ENCODE measurements at places on chromosomes 6 and 20.

DNA sequence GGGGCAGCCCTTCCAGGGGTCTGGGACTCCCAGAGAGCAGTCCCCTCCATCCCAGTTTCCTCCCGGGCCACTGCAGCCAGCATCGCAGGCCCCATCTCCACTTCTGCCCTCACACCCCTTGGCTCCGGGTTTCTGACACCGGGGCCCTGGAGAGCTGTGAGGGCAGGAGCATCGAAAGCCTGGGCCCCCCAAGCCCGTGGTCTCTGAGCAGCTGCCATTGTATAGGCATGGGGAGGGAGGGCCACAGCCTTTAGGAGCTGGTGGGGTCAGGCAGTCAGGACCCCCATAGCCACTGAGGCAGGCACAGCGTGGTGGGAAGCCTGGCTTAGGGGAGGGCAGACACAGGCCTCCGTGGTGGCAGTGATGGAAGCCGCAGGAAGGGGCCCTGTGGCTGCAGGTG is 9.7 kb upstream of the GPSM3 start:
- DNase-seq = no peak

GRCh38 chr6:111171577-111172400 is 84.5 kb downstream of the SLC16A10 start:
- no peak for DNase-seq

DNA sequence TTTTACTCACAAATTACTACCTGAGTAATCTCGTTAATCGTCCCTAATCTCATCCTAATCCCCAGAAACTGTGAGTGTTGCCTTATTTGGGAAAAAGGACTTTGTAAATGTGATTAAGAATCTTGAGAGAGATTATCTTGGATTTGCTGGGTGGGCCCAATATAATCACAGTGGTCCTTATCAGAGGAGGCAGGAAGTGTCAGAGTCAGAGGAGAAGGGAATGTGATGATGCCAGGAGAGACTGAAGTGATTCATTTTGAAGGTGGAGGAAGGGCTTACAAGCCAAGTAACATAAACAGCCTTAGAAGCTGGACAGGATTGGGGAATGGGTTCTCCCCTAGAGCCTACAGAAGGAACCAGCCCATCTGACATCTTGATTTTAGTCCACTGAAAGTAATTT is 16.7 kb downstream of the RPP21 start:
- DNase-seq = peak; percentile 91

- no peak for DNase-seq
Measured at GRCh38 chr6:100880149-100880852, 828 bp downstream of the ASCC3 start.

GRCh38 chr6:154209555-154209954 is 147.0 kb downstream of the IPCEF1 start:
- no peak for DNase-seq

- peak; percentile 95 for DNase-seq
Measured at GRCh38 chr6:32087574-32088486, 21.3 kb downstream of the TNXB start.

GRCh38 chr6:10557913-10558312 is 36.8 kb downstream of the GCNT2 start:
- DNase-seq = no peak

DNA sequence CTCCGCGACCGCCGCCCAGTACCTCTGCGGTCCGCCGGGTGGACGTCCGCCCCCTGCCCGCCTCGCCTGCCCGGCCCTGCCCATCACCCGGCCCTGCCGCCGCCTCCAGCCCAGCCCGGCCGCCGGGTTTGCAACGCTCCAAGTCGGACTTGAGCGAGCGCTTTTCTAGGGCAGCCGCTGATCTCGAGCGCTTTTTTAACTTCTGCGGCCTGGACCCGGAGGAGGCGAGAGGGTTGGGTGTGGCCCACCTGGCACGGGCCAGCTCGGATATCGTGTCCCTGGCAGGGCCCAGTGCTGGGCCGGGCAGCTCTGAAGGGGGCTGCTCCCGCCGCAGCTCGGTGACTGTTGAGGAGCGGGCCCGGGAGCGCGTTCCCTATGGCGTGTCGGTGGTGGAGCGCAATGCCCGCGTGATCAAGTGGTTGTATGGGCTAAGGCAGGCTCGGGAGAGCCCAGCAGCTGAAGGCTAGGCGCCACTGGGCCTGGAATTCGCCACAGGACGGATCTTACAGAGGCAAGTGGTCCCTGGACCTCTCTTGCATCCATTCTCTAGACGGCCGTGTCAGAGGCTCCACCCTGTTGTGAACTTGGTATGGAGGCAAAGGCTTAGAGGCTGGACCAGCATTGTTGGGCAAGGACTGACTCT is 11.8 kb downstream of the FAM110A start:
- DNase-seq = peak; percentile 29

GRCh38 chr6:99148761-99149160 is 200.7 kb downstream of the FAXC start:
- no peak for DNase-seq

GRCh38 chr6:24412294-24412693 is 9.6 kb downstream of the MRS2 start:
- DNase-seq = no peak

DNA sequence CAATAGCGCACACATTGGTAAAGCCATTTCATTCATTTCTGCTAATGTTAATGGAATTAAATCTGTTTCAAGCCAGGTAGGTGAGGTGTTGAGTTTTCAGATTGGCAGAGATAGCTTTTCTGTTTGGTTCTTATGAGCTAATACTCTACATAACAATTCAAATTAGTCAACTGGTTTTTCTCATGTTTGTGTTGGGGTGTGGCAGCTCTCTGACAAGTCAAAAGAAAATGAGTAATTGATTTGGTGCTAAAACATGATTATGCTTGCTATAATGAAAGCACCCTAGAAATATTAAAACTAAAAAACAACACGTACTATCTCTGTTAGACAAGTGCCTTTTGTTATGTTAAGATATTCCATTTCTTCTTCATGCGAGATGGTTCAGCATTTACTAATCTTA is 13.6 kb downstream of the PPP1R14C start:
- DNase-seq = no peak

- DNase-seq = no peak
Measured at GRCh38 chr20:24681634-24682495, 212.4 kb downstream of the SYNDIG1 start.

GRCh38 chr6:19519941-19520340 is 317.2 kb upstream of the ID4 start:
- DNase-seq = no peak

DNA sequence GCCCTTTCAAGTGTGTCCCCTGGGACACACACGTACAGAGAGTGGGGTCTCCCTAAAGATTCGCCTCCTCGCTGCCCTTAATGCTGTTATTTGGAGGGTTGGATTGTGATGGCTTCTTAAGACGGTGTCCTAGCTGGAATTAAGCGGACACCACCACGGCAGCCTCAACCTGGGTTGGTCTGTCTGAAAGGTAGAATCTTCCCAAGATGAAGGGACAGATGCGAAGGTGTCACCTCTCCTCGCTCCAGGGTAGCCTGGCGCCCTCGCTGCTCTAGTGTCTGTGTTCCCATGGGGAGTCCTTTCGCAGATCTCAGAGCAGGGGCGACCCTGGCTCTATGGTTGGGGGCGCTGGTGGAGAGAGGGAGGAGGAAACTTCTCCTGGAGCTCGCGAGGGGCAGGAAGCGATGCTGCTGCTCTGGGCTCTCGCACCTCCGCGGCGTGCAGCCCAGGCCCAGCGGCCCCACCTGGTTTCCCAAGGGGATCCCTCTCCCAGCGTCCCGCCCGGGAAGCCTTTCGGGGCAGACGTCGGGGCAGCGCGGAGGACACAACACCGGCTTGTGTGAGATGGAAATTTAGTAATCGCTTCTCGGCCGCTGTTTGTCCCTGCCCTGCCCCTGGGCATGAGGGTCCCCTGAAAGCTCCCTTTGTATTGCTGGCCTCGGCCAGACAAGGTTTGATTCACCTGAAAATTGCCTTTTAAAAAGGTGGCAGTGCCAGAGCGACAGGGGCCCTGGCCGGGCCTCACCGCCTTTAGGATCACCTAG is 1.7 kb downstream of the RSPO3 start:
- peak; percentile 40 for DNase-seq

DNA sequence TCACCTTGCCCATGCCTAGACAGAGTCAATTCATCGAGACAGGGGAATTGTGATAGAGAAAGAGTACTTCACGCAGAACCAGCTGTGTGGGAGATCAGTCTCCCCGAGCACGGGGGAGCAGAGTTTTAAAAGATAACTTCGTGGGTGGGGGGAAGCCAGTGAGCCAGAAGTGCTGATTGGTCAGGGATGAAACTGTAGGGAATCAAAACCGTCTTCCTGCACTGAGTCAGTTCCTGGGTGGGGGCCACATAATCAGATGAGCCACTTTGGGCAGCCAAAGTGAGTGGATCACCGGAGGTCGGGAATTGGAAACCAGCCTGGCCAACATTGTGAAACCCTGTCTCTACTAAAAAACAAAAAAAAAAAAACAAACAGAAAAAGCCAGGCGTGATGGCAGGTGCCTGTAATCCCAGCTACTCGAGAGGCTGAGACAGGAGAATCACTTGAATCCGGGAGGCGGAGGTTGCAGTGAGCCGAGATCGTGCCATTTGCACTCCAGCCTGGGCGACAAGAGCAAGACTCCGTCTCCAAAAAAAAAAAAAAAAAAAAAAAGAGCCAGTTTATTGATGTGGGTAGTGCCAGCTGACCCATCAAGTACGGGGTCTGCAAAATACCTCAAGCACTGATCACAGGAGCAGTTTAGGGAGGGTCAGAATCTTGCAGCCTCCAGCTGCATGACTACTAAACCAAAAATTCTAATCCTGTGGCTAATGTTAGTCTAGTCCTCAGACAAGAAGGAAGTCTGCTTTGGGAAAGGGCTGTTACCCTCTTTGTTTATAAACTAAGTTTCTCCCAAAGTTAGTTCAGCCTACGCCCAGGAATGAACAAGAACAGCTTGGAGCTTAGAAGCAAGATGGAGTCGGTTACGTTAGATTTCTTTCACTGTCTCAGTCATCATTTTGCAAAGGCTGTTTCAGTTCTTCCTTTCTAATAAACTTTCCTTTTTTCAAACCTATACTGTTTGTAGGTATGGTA is 3.9 kb upstream of the TRIM39 start:
- peak; percentile 29 for DNase-seq

- DNase-seq = no peak
Measured at GRCh38 chr6:112258642-112259336, 4.4 kb upstream of the LAMA4 start.

DNA sequence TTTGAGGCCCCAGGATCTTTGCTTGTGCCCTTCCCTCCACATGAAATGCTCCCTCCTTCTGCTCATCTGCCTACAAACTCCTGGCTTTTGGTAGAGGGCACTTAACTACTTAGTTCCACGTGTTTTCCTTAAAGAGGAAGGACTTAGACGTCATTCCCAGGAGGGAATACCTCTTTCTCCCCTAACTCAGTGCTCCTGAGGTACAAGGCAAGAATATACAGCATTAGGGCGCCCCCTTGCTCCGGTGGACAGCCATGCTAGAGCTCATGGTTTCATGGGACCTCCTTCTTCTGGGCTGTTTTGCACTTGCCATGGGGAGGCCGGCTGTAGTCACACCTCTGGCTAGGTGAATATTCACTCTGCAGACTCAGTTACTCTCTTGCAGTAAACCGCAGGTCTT is 93.8 kb upstream of the LY86 start:
- peak; percentile 87 for DNase-seq

- DNase-seq = no peak
Measured at GRCh38 chr20:58967652-58968429, 13.2 kb upstream of the NELFCD start.

DNA sequence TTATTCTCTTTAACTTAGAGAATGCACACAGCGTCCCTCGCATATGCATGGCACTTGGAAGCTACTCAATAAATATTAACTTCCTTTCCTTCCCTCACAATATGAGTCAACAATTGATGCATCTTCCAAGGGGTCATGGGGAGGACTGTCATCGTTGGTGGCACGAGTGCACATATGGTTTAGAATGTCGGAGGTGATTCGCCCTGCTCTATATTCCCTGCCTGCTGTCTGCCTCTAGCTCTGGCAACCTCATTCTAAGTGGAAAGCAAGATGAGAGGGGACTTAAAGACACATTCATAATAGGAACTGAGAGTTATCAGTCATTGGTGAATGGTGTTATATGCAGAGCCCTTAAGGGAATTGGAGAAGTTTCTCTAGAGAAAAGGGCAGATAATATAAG is 44.6 kb downstream of the MAK start:
- DNase-seq = no peak

DNA sequence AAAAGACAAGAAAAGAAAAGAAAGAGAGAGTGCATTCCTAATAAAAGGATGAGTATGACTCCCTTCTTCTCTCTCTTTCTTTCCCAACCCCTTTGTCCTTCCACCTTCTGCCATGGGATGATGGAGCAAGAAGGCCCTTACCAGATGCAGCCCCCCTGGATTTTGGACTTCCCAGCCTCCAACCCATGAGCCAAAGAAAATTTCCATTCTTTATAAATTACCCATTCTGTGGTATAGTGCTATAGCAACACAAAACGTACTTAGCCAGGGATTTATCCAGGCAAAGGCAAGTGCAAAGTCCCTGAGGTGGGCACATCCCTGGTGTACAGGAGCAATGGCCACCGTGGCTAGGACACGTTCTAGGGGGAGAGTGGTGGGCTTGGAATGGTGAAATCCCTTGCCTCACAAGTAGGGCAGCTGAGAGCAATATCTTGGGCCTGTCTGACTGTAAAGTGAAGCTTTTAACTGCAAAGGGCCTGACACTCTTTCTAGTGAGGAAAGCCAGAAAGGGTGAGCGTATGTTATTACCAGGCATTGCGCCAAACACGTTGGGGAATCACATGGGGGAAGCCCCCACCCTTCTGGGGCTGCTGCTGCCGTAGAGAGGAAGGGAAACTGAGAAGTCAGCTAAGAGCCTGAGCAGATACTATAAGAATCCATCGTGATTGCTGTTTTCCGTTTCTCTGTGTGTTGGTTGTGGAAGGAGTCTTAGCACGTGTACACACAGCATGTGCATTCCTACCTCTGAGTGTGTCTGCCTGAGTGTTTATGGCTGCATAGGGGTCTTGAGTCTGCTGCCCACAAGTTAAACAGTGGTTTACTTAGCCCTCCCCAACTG is 50.7 kb upstream of the SIRPA start:
- no peak for DNase-seq

GRCh38 chr6:150586850-150587359 is 12.8 kb upstream of the PLEKHG1 start:
- DNase-seq = no peak

GRCh38 chr6:109793792-109794191 is 102.7 kb downstream of the FIG4 start:
- no peak for DNase-seq

DNA sequence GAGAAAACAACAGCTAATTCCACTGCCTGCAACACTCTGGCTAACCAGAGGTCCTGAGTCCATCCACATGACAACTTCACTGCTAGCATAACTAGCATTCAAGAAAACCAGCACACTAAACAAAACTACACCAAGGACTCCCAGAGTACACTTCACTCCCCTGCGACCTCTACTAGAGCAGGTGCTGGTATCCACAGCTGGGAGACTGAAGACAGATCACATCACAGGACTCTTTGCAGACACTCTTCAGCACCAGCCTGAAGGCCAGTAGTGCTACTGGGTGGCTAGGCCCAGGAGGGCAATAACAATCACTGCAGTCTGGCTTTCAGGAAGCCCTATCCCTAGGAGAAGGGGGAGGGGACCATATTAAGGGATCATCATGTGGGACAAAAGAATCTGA is 54.4 kb upstream of the MYB start:
- DNase-seq = no peak

Measured in mesendoderm (in vitro differentiated cells).